Stimulated activated CD4-positive, alpha-beta T cell treated with anti-CD3 and anti-CD28 coated beads, Interleukin-12 subunit alpha, Interleukin-12 subunit beta, amount 100 ng/mL, for 24 hours (primary cell): ENCODE measurements at places on chromosomes 7 and 10.

- DNase-seq = no peak
Observed at GRCh38 chr7:117995850-117996650, 122.8 kb upstream of the CTTNBP2 start.

DNA sequence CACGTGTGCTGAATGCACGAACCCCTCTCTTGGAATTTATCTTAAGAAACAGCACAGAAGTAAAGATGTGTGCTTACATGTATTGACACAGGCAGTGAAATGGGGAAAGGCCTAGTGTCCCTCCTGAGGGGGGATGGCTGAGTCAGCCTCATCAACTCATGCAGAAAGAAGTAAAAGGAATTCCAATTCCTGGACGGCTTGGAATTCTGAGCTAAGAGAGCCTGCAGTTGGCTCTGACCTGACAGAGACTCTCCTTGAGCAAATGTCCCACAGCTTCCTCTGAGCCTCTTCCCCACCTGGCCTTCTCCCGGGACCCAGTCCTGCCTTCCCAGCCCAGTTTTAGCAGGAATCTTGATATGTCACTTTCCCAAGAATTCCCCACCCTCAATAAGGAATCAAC is 542.4 kb upstream of the ADARB2 start:
- DNase-seq = no peak

- DNase-seq = no peak
Observed at GRCh38 chr7:26348234-26348851, 56.7 kb downstream of the SNX10 start.

DNA sequence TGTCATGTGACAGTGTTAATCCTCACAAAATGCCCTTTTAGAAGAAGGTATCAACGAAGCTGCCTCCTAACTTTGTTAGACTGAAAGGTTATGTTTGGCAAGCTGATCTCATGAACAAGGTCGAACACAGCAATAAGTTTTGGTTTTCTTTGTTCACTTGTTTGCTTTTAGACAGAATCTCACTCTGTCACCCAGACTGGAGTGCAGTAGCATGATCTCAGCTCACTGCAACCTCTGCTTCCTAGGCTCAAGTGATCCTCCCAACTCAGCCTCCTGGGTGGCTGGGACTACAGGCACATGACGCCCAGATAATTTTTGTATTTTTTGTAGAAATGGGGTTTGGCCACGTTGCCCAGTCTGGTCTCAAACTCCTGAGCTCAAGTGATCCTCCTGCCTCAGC is 1.1 kb downstream of the STRA8 start:
- no peak for DNase-seq

- DNase-seq = no peak
Observed at GRCh38 chr7:123935436-123936381, 10.7 kb downstream of the SPAM1 start.

- no peak for DNase-seq
Observed at GRCh38 chr10:110980807-110981206, 61.4 kb downstream of the SHOC2 start.

DNA sequence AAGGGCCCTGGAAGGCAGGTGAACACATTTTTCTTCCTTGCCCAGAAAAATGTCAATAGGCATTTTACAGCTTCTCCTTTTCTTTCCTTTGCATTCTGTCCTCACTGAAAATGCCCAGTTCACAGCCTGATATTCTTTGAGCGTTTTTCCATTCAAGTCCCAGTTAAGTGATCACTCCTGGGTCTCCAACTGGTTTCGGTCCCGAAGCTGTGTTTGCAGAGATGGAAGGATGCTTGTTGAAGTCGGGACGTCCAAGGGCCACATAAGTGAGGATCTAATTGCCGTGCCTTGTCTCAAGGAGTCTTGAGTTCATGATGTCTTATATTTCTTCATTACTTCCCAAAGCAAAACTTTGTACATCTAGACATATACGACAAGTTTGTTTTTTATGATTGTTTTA is 208.7 kb upstream of the PRKCQ start:
- DNase-seq = no peak

- DNase-seq = no peak
Observed at GRCh38 chr10:4162571-4163286, 377.7 kb upstream of the KLF6 start.
